T-helper 2 cell (primary cell): ENCODE measurements at places on chromosomes 6 and 20.

GRCh38 chr20:59004493-59004762, 2.6 kb downstream of the CTSZ start:
- DNase-seq, result peak; percentile 40

DNA sequence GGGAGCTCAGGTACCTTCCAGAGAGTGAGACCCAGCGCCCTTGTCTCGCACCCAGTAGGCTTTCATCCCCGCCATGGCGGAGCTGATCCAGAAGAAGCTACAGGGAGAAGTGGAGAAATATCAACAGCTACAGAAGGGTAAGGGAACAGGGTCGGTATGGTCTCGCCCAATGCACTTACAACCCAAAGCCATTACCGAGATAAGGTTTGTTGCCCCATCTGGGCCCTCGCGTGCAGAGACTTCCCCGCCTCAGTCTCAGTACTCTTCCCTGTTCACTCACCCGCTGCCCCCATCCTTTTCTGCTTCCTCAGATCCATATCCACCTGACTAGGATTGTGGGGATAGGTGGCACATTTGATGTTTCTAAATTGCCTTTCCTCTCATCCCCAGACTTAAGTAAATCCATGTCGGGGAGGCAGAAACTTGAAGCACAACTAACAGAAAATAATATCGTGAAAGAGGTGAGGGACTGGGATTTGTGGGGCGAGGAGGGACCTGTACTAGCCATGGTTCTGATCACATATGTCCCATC, 449 bp downstream of the PFDN6 start:
- no peak for DNase-seq

DNA sequence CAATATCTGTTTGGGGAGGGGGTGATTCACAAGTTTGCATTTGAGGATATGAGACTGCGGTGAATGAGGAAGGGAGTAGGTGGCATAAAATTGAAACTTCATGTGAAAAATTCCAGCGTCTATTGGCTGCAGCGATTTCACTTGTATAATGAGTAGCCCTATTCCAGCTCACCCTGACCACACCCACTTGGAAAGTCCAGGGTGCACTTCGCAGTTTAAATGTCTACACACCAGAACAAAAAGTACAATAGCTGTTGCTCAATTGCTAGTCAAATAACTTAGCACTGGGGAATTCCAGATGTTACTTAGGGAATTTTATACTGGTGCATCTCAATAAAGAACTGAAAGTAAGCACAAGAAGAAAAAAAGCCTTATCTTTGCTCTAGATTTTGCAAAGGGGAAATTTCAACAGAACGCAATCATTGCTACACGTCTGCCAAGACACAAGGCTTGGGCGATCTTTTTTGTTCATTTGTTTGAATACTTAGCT, 6.3 kb downstream of the TNFAIP3 start:
- peak; percentile 80 for DNase-seq

DNA sequence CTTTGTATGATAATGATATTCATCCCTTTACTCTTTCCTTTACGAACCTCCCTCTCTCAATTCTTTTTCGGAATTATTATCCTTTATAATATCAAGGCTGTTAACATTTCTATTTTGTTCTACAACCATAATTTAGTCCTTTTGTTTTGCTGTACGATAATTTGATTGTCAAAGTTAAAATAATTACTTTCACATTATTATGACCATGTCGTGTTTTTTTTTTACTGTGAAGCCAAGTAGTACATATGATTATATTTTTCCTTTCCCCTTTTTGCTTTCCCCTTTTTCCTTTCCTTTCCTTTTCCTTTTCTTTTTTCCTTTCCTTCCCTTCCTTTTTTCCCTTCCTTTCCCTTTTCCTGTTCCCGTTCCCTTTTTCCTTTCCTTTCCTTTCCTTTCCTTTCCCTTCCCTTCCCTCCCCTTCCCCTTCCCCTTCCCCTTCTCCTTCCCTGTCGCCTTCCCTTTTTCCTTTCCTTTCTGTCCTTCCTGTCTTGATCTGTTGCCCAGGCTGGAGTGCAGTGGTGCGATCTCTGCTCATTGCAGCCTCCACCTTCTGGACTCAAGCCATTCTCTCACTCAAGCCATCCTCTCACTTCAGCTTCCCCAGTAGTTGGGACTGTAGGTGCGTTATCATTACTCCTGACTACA, 19.5 kb downstream of the CD2AP start:
- DNase-seq, result no peak
